ENCODE measurements at places on chromosomes 1 and 21.
A peak's percentile ranks its signal among the peaks of the same experiment; 100 is the strongest.

GRCh38 chr1:190403402-190403801 lies 74.3 kb downstream of the BRINP3 start:
- DNase-seq, result no peak

DNA sequence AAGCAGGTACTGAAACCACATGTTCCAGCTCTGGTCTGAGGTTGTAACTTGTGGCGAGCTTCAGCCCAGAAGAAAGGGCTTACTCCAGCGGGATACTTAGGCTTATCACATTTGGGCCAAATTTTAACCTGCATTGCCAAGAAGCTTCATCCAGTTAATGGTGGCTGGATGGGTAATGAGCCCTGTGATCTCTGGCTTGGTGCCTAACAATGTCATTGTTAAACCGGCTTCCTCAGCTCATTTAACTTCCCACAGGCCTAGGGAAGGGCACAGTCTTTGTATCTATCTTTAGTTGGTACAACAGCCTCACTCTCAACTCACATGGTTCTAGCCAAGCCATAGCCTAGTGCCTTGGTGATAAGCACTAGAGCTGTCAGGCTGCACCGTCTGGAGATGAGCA lies 43.6 kb upstream of the CCDC190 start:
- DNase-seq, result no peak

DNA sequence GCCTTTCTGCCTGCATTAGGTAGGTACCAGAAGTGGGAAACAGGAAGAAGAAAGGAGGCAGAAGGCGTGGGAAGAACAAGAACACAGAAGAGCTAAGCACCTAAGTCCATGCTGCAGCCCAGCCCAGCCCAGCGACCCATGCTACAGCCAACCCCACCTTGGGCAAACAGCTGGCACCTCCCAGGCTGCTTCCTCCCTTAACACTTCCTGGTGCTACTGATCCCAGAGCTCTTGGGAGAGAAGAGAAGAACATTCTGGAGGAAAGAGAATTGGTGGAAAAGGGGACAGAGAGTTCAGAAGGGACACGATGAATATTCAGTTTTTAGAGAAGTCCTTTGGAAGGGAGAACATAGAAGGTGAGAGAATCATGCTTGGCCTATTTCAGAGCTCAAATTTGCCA lies 28.5 kb downstream of the PLEKHA6 start:
- no peak for DNase-seq

DNA sequence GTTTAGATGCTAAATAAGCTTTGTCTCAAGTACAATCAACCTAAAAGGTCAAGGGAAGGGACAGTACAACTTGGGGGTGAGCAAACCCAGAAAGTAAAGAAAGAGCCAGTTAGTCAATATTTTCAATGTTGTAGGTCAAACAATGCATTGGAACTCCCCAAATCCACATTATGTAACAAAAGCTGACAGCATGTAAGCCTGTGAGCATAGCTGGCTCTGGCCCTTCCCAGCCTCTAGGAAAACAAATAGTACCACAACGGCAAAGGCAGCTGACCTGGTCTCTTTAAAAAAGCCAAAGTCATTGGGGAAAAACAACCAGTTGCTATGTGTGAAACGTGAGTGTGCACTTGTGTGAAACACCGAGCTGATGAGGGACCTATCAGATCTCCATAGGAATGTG lies 3.4 kb downstream of the CBR1 start:
- DNase-seq, result no peak

GRCh38 chr1:14941864-14942263 lies 211.7 kb upstream of the TMEM51 start:
- no peak for DNase-seq

DNA sequence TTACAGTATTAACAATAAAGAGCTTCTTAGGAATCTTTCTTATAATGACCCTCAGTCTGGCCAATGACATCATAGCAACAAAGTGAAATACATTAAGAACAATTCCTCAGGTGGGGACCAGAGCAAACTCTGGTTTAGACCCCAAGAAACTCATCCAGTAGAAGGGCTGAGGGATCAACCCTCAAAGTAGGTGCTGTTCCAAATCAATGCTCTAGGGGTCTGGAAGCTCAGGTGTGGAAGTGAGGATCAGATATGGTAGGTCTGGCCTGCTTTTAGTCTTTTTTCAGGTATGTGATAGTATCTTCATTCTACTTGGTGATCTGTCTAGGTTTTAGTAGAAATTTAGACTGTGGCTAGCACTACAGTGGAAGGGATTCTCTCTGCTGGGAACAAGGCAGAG lies 291.7 kb downstream of the PDE4B start:
- no peak for DNase-seq

DNA sequence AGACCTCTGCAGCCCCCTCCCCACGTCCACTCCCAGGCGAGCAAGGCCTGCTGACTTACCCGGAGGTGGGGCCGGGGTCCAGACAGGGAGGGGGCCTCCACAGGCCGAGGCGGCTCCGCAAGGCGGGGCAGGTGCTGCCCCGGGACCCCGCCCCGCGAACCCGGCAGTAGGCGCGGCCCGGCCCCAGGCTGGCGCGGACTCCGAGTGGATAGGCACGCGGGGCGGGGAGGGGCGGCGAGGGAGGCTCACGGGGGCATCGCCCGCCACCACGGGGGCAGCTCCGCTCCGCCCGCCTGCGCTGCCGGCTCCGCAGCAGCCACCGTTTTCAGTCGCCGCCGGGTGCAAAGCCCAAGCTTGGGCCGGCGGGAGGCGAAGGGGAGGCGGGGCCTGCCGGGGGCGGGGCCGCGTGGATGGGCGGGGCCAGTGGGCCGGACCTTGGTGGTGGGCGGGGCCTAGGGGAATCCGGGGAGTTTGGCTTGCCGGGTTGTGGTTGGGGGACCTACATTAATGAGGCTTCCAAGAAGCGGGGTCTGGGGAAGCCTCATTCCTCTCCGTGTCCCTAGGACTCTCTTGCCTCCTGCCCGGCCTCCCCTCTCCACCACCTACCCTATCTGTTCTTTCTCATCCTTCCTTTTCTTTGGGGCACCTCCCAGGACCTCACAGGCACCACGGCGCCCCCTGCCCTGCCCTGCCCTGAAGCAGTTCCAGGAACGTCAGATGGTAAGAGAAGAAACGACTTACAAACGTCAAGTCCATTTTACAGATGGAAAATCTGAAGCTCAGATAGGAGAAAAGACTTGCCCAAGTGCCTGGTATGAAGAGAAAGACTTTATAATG lies at the start of gene RIMS3:
RIMS3 (minus strand) TSS at position 348 of the 837 bp plus-strand sequence. CDS start 23,757 bp downstream, outside the sequence.
- peak; percentile 81 for DNase-seq

- DNase-seq, result no peak
Observed at GRCh38 chr1:33089457-33089856, 8.5 kb downstream of the AZIN2 start.

- no peak for DNase-seq
Observed at GRCh38 chr1:234527346-234527745, 48.4 kb upstream of the TARBP1 start.

- peak; percentile 24 for DNase-seq
Observed at GRCh38 chr1:147171399-147172167, 687 bp downstream of the PRKAB2 start.

DNA sequence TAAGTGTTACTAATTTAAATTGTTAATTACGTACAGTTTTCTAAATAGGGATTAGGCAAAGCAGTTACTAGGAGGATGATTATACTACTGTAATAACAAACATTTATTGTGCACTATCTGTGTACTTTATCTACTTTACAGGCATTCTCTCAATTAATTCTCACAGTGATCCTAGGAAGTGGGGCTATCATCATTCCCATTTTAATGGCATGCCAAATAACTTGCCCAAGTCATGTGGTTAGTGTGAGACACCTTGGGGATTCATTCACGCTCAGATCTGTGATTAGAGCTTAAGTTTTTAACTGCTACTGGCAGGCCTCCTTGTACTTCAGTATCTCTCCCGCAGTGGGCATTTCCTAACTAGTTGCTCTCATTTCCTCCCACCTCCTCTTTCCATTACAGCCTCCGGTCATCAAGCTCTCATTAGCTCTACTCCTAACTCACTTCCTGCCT lies 11.5 kb downstream of the PHLDA3 start:
- DNase-seq, result no peak

DNA sequence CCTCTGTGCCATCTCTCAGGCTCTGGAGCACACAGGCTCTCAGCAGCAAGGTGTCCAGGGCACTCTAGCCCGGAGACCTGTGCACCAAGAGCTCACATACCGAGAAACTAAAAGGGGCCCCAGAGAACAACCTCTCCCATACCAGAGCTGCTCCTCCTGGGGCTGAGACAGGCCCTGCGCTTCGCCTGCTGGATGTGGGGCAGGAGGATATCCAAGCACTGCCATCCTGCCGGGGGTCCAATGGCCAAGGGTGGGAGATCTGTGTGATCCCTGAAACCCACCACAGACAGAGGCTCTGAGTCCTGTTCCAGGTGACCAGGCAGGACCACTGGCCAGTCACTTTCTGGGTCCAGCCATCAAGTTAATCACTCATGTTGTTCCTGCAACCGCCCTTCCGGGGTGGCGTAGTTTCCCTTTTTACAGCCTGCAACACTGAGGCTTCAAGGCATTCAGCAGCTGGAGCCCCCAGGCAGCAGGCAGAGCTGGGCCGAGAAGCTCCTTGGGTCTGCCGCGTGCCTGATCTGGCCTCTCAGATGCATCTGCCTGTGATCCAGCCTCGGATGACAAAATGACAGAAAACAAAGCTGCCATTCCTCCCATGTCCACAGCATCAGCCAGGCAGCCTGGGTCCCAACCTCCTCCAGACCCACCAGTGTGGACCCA lies 36.7 kb upstream of the ACTRT2 start:
- DNase-seq, result no peak

GRCh38 chr21:14080764-14081096 lies 130.0 kb downstream of the LIPI start:
- no peak for DNase-seq

DNA sequence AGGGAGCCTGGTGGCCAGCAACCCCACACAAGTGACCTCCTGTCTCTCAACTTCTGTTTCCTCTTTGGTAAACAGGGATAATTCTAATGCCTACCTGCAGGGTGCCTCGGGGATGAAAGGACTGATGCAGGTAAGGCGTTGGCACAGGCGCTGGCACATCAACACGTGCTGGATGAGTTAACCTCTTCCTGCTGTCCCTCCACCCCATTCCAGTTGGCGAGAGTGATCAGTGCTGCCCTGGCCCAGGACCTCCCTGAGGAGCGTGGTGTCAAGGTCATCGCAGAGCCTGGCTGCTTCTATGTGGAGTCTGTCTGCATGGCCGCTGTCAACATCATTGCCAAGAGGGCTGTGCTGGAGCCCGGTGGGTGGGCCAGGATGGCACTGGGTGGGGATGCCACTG lies 69.1 kb upstream of the TINAGL1 start:
- DNase-seq, result no peak

GRCh38 chr1:209747580-209748262 lies 8.1 kb upstream of the TRAF3IP3 start:
- DNase-seq, result peak; percentile 96

GRCh38 chr1:177546346-177546745 lies 375.6 kb downstream of the BRINP2 start:
- DNase-seq, result no peak

DNA sequence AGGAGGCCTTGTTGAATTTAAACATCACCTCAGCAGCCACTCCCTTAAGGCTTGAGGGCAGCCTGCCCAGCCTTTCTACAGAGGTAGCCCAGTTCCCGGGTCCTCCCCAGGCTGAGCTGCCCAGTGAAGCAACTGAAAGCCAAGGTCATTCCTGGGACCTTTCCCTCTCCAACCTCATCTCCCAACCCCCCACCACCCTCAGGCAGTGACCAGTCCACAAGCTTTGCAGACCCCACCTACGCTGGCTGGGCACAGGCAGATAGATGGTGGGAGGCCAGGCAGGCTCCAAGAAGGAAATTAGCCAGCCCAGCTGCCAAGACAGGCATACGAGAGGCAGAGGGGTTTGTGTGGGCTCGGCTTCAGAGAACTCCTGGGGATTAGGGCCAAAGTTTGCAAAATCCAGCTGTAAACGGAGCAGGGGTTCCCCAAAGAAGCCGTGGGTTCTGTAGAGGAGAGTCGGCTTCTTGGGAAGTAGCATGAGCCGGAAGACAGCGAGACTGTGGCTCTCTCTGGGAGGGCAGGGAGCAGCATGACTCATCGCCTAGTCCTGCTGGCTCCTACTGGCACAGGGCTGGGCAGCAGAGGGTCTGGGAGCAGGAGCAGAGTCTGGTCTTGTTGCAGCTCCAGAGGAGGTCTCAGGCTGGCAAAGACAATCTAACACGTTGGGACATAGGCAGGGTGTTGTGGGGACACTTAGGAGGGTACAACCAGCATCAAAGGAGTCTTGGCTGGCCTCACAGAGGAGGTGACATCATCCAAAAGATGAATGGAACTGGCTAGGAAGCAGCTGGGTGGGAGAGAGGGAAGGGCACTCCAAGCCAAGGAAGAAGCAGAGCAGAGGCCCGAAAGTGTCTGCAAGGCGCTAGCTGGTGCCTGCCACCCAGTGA lies 2.8 kb upstream of the ZC3H12A start:
- DNase-seq, result no peak

DNA sequence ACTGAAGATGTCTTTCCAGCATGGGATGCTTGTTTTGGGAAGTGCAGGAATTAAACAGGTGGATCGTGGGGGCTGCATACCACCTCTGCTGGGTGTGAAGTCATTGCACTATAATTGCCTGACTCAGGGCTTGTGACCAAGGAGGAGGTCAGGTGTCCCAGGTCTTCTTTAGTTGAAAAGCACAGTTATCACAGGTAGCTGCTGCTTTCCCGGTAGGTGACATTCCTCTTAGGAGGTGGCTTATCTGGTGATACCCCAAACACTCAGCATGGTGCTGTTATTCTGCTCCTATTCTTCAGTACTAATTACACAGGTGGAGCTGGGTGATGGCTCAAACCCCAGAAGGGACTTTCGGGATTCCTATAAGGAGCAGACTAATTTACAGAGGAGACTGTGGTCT lies 320.3 kb upstream of the PLXNA2 start:
- no peak for DNase-seq

DNA sequence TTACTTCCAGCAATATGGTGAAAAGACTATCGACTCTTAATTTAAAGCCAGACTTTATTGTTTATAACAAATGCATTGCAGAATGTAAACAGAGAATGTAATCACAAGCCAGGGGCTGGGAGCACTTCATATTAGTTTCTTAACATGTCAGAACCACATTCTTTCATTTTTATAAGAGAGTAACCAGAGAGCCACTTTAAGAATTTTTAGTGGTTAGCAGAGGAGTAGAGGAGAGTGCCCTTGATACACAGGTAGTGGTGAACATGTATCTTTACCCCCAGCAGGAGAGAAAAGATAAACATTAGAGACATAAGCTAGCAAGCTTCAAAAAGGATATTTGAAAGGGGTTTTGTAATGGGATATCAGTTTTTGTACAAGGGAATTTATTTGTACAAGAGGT lies 11.1 kb downstream of the AMY2B start:
- no peak for DNase-seq

DNA sequence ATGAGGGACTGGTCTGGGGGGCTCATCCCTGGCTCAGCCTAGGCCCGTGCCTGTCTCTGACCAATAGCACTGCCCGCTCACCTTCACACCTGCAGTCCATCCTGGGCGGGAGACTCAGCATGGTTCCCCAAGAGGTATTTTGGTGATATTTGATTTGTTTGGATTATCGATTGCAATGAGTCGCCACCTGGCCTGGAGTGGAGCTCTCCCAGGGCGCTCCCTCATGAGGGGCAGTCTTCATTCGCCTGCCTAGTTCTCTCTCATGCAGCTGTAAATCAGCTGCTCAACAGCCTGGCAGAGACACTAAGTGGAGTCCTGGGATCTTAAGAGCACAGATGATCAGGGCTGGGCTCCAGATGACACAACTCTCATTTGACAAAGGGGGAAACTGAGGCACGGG lies 90.1 kb upstream of the ACTL8 start:
- DNase-seq, result no peak

GRCh38 chr1:60483509-60483908 lies 409.9 kb upstream of the C1orf87 start:
- no peak for DNase-seq

Data from GM12865 (cell line).